ENCODE measurements at places on chromosomes 4 and X. TPM values are rescaled to one million over a fixed set of nuclear protein-coding genes. Genes with fewer than 3 reads are reported as not detected.

The USP17L19 gene
- not detected for total RNA-seq

The MAGEC3 gene
- total RNA-seq: not detected

The BMX gene
- total RNA-seq: not detected

The SLIT2 gene
- total RNA-seq: not detected

The ADH7 gene
- total RNA-seq: not detected

The LANCL3 gene
- 0.30 TPM for total RNA-seq

The MAD2L1 gene
- total RNA-seq: 60.5 TPM

- H3K27me3 ChIP-seq: no peaks in the 10 kb centered on the region
- H3K4me3 ChIP-seq: no peak overlapping the region
- no peaks in the 10 kb centered on the region for H3K36me3 ChIP-seq
- no peak overlapping the region for H3K27ac ChIP-seq
These were observed 136.3 kb downstream of the TSPAN5 start for GRCh38 chr4:98522062-98522461.

DNA sequence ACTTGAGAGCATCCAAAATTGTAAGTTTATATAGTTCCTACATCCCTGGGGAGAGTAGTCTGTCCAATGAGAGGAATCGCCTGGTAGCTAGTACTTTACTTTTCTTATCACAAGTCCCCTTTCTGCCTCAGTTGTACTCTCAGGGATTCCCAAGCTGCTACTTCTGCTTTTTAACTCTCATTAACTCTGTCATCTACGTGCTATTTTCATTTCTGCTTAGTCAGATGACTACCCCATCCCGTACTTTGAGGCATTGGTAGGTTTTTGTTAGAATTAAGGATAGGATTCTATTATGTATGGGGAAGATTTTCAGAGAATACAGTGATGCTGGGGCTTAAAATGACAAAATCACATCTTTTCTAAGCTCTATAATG lies 24.7 kb downstream of the RBPJ start:
- H3K36me3 ChIP-seq: peaks cover 11% of the 10 kb centered on the region
- H3K27ac ChIP-seq: no peak overlapping the region
- H3K4me3 ChIP-seq: no peak overlapping the region
- DNase-seq: no peak
- no peaks in the 10 kb centered on the region for H3K27me3 ChIP-seq
- H3K4me1 ChIP-seq: peaks cover 43% of the 10 kb centered on the region

- H3K4me3 ChIP-seq: no peak overlapping the region
- no peaks in the 10 kb centered on the region for H3K36me3 ChIP-seq
- H3K4me1 ChIP-seq: no peaks in the 10 kb centered on the region
- no peaks in the 10 kb centered on the region for H3K27me3 ChIP-seq
These were observed 50.9 kb upstream of the ADRA2C start for GRCh38 chr4:3715061-3715854.

GRCh38 chr4:41425650-41426049 lies 112.3 kb upstream of the LIMCH1 start:
- no peak for DNase-seq
- H3K36me3 ChIP-seq: no peaks in the 10 kb centered on the region
- no peaks in the 10 kb centered on the region for H3K27me3 ChIP-seq

DNA sequence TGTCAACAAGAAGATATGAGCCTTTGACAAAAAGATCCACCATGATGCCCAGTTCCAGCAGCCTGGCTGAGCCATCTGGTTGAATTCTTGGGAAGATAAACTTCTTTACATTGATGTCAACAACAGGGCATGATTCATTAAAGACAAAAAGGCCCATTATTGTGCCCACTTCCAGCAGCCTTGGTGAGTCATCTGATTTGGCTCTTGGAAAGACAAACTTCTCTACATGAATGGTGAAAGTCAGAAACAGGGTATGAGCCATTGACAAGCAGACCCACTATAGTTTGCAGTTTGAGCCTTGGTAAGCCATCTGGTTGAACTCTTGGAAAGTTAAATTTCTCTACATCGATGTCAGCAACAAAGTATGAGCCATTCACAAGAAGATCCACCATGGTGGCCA lies 4.1 kb upstream of the CSF2RA start:
- H3K27ac ChIP-seq: no peak overlapping the region
- H3K27me3 ChIP-seq: no peaks in the 10 kb centered on the region
- H3K36me3 ChIP-seq: peaks cover 7% of the 10 kb centered on the region
- H3K4me1 ChIP-seq: peaks cover 19% of the 10 kb centered on the region
- DNase-seq: no peak

- H3K4me1 ChIP-seq: no peaks in the 10 kb centered on the region
- H3K27me3 ChIP-seq: peaks cover 7% of the 10 kb centered on the region
- H3K36me3 ChIP-seq: no peaks in the 10 kb centered on the region
- no peak for DNase-seq
These were observed 255.1 kb upstream of the GPRIN3 start for GRCh38 chr4:89562746-89563145.

- H3K27me3 ChIP-seq: peaks cover 2% of the 10 kb centered on the region
- no peak overlapping the region for H3K4me3 ChIP-seq
- H3K4me1 ChIP-seq: no peaks in the 10 kb centered on the region
- no peaks in the 10 kb centered on the region for H3K36me3 ChIP-seq
- H3K27ac ChIP-seq: no peak overlapping the region
These were observed 4.5 kb upstream of the GBA3 start for GRCh38 chr4:22688236-22688635.

DNA sequence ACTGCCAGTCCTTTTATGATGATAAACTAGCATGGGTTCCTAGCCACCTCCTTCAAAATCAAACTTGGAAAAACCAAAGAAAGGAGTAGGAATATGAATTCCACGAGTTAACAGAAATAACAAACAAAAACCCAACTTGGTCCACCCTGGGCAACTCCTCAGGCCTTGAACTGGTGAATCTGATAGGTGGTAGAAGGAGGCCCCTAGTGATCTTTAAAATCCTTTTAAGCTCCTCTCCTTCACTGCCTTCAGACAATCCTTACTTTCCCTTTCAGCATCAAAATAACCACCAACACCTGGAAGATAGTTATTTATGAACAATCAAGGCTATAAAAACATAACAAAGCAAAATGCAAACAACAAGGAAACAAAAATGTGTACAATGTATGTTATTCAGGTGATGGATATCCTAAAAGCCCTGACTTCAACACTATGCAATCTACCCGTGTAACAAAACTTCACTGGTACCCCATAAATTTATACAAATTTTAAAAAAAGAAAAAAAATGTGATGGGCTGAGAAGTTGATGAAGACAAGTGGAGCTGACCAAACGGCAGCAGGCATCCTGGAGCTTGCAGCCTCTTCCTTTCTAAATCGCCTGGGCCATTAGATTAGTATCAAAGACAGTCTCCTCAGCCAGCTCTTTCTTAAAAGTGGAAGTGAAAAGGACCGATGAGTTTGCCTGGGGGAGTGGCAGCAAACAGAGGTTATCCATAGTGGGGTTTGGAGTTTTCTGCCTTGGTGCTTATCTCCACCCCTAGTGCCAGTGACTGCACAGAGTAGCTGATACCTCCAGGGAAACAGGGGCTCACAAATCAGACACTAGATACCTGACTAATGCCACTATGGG lies 179.6 kb downstream of the TMA16 start:
- no peaks in the 10 kb centered on the region for H3K27me3 ChIP-seq
- no peak overlapping the region for H3K27ac ChIP-seq
- H3K4me3 ChIP-seq: no peak overlapping the region
- H3K4me1 ChIP-seq: peaks cover 2% of the 10 kb centered on the region
- DNase-seq: no peak
- H3K36me3 ChIP-seq: no peaks in the 10 kb centered on the region

GRCh38 chr4:45455217-45455616 lies 668.6 kb downstream of the GABRG1 start:
- no peaks in the 10 kb centered on the region for H3K27me3 ChIP-seq
- no peaks in the 10 kb centered on the region for H3K36me3 ChIP-seq
- DNase-seq: no peak

GRCh38 chr4:88033309-88033708 lies 25.9 kb downstream of the PKD2 start:
- peak; percentile 70 for DNase-seq
- no peak overlapping the region for H3K4me3 ChIP-seq
- no peaks in the 10 kb centered on the region for H3K4me1 ChIP-seq
- no peak overlapping the region for H3K27ac ChIP-seq

DNA sequence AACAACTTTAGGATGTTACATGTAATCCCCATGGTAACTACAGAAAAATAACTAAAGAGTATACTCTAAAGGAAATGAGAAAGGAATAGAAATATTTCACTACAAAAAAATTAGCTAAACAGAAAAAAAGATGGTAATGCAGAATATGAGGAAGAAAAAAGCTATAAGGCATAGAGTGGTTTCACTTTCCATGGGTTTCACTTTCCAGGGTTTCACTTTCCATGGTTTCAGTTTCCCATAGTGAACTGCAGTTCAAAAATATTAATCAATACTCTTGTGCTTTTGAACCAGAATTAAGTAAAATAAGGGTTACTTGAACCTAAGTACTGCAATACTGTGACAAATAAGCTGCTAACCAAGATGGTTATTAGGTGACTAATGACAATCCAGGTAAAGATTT lies 42.0 kb downstream of the NPFFR2 start:
- H3K27ac ChIP-seq: no peak overlapping the region
- H3K4me1 ChIP-seq: no peaks in the 10 kb centered on the region
- no peak overlapping the region for H3K4me3 ChIP-seq
- H3K36me3 ChIP-seq: no peaks in the 10 kb centered on the region
- no peaks in the 10 kb centered on the region for H3K27me3 ChIP-seq

DNA sequence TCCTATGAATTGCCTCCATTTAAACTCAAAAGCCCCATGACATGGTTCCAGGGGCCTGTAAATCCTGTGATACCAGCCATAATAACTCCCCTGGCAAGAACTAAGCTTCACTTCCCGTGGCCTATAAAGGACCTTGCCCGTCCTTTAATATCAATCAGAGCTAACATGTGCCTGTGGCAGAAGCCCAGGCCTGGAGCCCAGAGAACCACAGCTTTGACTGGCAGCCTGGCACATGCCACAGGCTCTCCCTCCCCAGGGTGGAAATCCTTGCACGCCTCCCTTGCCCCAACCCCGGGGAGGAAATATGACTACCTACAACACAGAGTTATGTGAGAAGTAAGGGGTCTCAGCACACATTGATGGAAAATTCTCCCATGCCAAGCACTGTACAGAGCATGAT lies 287.4 kb downstream of the RAB28 start:
- H3K4me3 ChIP-seq: no peak overlapping the region
- H3K27ac ChIP-seq: no peak overlapping the region
- no peaks in the 10 kb centered on the region for H3K36me3 ChIP-seq
- H3K27me3 ChIP-seq: no peaks in the 10 kb centered on the region
- H3K4me1 ChIP-seq: no peaks in the 10 kb centered on the region
- DNase-seq: no peak

DNA sequence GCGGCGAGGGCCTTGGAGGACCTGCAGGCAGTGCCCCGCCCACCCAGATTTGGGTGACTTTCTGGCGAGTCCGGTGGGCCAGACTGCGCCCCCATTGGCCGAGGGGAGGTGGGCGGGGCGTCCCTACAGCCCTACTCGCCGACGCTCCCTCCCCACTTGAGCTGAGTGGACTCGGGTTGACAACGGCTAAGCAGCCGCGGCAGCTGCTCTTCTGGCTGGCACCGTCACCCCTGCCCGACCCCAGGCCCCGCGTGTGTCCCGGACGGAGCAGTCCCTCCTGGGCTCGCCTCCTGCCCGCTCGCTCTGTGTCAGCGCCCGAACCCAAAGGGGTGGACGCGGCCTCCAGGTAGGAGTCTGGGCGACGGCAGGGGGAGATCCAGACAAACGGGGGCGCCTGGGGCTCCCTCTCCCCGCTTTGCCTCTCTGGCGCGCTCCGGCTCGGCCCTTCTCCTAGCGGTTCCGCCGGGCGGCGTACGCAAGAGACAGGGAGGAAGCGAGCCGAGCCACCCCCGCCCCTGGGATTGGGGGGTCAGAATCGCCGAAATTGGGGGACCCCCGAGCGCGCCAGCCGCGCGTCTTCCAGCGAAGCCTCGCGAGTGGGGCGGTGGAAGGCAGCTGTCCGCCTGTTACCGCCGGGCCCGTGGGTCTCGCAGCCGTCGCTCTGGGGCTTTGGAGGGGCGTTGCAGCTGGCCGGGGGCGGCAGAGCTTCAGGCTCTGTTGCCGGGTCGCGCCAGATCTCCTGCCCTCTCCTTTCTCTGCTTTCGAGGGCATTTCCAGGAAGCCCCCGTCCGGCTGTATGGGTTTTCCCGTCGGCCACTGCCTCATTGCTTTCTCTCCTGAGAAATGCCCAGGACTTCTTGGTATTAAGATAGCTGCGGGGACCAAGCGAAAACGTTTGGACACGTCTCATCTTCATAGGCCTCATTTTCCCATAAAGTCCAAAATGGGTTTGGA lies 46.3 kb downstream of the STARD8 start:
- H3K36me3 ChIP-seq: no peaks in the 10 kb centered on the region
- H3K4me1 ChIP-seq: peaks cover 8% of the 10 kb centered on the region
- peaks cover 10% of the 10 kb centered on the region for H3K27me3 ChIP-seq
- H3K4me3 ChIP-seq: peak overlapping the region; percentile 34

- no peaks in the 10 kb centered on the region for H3K27me3 ChIP-seq
- H3K36me3 ChIP-seq: peaks cover 10% of the 10 kb centered on the region
- no peak overlapping the region for H3K27ac ChIP-seq
- no peak for DNase-seq
- peaks cover 6% of the 10 kb centered on the region for H3K4me1 ChIP-seq
These were observed 14.0 kb downstream of the G6PD start for GRCh38 chrX:154532690-154533089.

DNA sequence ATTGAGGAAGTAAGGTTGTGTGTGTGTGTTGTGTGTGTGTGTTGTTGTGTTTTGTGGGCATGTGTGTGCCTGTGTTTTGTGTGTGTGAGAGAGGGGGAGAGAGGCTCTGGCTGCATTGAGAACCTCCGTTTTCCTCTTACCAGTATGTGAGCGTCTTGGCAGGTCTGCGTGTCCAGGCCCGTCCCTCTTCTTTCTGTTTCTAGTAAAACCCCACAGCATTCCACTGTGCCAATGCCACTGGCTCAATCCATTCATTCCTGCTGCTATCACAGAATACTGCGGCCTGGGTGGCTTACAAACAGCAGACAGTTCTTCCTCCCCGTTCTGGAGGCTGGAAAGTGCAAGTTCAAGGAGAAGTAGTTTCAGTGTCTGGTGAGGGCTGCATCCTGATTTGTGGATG lies 15.5 kb upstream of the HTRA3 start:
- DNase-seq: no peak
- H3K27ac ChIP-seq: no peak overlapping the region
- peaks cover 1% of the 10 kb centered on the region for H3K27me3 ChIP-seq

DNA sequence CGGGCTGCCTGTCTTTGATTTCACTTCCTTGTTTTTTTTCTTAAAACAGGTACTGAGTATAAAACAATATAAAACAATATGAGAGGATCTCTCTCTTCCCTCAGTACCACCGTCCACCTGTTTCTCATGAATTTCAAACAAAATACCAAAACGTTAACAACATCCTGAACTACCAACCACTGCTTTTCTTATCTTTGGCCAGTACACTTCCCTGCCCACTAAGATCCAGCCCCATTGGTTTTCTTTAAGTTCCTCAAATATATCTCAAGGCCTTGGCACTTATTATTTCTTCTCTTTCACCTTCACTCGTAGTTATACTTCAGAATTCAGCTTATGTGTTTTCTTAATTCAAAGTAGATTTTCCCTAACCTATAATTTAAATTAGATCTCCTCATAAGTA lies 370.2 kb upstream of the GRIA3 start:
- no peak overlapping the region for H3K4me3 ChIP-seq
- DNase-seq: no peak
- H3K4me1 ChIP-seq: no peaks in the 10 kb centered on the region
- no peak overlapping the region for H3K27ac ChIP-seq
- H3K36me3 ChIP-seq: no peaks in the 10 kb centered on the region
- H3K27me3 ChIP-seq: no peaks in the 10 kb centered on the region

- DNase-seq: no peak
- no peak overlapping the region for H3K4me3 ChIP-seq
- peaks cover 14% of the 10 kb centered on the region for H3K36me3 ChIP-seq
These were observed 33.0 kb downstream of the PRKX start for GRCh38 chrX:3680459-3680858.

- H3K27me3 ChIP-seq: no peaks in the 10 kb centered on the region
- H3K27ac ChIP-seq: no peak overlapping the region
- no peaks in the 10 kb centered on the region for H3K4me1 ChIP-seq
- no peak for DNase-seq
These were observed 749.5 kb upstream of the PCDH7 start for GRCh38 chr4:29970626-29971025.

All from activated CD4-positive, alpha-beta T cell treated with anti-CD3 and anti-CD28 coated beads, Interleukin-2, amount 10 ng/mL, durations not matched to agents 7 days and 5 days (primary cell).